RPMI8226 (cell line): ENCODE measurements at places on chromosomes 12 and 14.

GRCh38 chr12:11771356-11771755, 121.9 kb downstream of the ETV6 start:
- DNase-seq, result no peak

DNA sequence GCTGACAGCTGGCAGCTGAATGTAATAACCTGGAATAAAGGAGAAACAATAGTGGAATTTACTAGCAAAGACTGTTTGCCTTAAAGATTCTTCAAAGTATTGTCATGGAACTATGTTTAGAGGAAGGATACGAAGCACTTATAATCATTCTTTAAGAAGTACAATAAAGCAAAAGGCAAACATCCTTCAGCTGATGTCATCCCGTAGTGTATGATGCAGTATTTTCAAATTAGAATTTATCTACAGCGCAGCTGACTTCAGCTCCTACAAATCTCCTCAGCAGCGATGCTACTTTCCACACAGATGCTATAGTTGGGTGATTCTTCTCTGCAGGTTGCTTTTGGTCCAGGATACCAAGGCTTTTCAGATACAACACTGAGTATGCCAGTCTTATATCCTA, 31.5 kb downstream of the CLEC1A start:
- DNase-seq, result no peak

DNA sequence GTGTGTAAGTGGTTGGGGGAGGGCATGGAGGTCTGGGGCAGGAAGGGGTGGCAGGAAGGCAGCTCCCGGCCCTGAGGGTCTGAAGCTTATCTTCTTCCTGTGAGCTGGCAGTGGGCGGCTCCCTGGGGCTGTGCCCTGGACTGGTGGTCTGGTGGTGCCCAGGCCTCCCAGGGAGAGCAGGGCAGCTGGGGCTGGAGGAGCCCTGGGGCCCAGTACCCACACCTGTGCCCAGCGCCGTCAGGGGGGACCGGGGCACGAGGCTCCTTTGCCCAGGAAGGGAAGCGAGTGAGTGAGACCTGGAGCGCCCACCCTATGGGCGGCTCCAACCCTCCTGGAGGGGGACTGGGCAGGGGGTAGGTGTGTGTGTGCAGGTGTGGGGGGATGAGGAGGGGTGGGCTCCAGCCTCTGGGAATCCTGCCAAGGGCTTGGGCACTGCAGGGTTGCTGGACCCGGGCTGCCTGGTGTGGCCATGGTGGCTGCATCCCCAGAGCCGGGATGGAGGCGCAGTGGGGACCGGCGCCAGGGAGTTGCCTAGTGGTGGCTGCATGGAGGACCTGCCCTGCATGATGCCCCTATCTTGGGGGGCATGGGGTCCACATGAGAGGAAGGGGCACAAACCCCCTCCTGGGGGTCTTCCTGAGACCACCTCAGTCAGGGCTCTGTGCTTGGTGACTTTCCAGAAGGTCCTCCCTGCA, 353.6 kb downstream of the TMEM121 start:
- no peak for DNase-seq

DNA sequence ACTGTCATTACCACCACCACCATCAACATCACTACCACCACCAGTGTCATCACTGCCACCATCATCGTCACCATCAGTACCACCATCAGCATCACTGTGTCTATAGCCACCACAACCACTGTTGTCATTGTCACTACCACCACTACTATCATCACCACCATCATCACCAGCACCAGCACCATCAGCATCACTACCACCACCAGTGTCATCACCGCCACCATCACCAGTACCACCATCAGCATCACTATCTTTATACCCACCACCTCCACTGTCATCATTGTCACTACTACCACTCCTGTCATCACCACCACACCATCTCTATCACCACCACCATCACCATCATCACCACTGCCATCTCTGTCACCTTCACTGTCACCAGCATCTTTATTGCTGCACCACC, 60.6 kb downstream of the BEGAIN start:
- no peak for DNase-seq

DNA sequence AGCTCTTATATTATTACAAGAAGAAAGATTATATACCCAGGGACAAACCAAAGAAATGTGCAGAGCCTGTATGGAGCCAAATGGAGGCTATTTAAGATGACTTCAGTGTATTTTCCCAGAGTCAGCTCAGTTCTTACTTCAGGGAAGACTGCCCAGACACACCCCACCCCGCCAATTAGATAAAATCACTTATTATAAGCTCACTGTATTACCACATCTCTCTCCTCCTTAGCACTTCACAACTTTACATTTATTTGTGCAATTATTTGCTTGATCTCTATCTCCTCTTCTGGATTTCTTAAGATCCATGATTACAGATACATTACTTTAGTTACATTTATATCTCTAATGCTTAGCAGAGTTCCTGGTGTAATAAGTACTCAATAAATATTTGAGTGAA, 24.7 kb upstream of the WDR89 start:
- DNase-seq, result no peak
